ENCODE measurements at places on chromosomes 5 and 9.

GRCh38 chr9:119836036-119836435 is 466.8 kb upstream of the BRINP1 start:
- DNase-seq: no peak

DNA sequence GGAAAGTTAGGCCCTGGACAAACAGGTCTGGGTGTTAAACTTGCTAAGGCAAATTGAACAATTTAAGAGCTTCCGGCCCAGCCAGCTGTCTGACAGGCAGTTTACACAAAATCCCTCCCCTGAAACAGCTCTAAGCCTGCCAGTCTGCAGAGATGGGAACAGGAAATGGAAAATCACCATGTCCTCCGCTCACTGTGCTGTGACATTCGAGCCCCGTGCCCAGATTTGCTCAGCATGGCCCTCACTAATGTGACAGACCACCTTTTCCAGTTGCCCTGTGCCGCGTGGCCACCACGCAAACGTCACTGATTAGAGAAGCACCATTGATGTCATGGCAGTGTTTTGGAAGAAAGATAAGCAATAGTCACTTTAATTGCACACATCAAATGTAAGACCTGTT is 41.0 kb downstream of the CCNJL start:
- DNase-seq: no peak

DNA sequence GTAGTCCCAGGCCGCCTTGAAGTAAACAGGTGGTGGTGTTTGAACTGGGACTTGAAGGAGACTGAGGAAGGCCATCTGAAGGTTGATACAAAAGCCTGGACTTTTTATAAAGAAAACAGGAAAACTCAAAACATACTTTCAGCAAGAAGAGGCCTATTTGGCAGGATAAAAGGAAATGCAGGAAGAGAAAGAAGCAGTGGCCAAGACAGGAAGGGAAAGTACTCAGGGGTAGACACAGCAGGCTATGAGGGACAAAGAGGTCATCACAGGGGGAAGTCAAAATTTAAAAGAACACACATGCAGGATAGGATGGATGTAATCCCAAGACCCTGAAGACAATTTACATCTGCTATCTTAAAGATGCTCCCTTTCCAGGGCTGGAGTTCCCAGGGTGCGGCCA is 13.0 kb downstream of the TLE1 start:
- DNase-seq: no peak

DNA sequence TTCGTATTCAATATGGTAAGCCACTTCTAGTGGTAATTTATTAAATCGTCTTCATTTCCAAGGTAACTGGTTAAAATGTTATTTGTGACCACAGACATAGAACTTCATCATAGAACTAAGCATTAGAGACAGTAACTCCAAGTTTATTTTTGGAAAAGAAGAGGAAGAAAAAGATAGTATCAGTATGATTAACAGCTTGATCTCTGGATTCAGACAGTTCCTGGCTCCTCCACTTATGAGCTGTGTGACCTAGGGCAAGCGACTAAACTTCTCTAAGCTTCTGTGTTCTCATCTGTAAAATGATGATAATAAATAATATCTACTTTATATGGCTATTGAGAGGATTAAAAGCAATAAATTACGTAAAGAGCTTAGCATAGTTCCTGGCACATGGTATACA is 29.8 kb upstream of the TNPO1 start:
- no peak for DNase-seq

DNA sequence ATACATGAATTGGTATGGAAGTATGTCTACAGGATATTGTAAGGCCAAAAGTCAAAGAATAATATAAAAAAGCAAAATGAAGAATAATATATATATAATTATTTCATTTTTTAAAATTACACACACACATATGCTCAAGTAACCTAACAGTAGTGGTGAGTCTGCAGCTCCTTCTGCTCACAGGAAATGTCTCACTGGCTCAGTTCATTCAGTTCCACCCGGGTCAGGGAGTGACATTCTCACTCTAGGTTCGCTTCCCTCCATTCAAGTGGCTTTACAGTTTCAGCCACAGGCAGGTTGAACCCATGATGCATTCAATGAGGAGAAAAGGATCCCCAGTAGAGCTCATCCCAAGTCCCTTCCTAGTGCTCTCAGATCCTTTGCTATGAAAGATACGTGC is 90.8 kb downstream of the SUSD1 start:
- DNase-seq: no peak

GRCh38 chr5:151317871-151318270 is 14.3 kb upstream of the SLC36A3 start:
- DNase-seq: no peak

- no peak for DNase-seq
These were observed 123.9 kb downstream of the DOCK8 start for GRCh38 chr9:338602-339001.

DNA sequence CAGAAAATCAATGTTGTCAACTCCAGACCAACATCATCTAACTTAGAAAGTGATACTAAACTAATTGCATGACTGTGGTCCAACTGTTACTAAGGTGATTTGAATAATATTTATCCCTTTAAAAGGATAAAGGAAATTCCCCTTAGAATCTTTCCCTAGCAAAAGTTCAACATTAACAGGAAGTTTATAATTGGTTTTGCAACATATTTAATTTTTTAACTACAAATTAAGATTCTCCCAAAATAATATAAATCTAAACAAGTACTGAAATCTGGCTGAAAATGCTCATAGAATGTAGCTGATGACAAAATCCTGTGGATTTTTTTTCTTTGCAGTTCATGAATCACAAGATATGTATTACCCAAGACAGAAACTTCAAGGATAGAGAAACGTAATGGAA is 151.4 kb downstream of the LPAR1 start:
- no peak for DNase-seq

- DNase-seq: no peak
These were observed 9.4 kb downstream of the CD180 start for GRCh38 chr5:67187006-67187715.

- no peak for DNase-seq
These were observed 11.4 kb upstream of the LARP1 start for GRCh38 chr5:154743812-154744211.

DNA sequence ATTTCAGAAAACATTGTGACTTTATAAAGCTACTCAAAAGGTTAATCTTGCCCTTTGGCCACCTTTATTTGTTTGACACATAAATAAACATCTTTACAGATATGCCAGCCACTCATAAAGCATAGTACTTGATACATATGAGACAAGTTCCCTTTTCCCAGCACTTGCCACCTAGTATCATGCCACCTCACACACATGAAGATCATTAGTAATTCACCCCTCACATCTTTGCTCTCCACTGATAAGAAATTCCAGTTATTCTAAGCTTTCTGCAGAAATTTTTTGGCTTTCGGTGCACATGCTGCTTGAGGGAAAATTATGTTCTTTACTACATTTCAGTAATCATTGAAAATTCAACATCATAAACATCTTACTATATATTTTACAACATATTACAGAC is 59.1 kb downstream of the DEPDC1B start:
- DNase-seq: no peak

DNA sequence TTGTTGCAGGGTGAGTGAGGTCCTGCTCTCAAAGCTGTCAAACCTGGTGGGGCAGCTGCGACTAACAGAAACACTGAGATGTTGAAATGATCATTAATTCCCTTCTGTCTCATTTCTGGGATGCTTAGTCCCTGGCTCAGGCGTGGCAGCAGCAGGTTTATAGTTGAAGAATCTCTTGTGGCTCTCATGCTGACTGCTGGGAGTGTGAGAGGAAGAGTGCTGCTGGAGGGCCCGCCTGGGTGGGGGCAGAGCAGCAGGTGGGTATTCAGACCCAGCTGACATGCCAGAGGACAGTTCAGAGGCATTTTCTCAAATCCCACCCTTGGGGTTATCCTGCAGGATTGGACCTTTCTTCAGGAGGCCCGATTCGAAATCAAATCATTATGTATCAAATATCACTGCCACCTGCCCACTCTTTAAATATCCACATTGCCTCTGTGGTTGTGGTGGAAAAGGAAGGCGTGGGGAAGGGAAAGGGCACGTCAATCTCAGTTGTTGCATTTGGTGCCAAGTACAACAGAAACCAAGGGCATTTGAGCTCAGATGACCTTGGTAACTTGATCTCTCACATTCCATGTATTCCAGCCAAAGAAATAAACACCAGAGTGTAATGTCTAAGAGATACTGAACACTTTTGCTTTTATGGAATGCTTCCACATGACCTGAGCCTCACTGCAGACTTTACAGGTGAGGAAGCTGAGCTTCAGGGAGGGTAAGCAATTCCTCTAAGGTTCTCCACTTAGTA is 224.3 kb downstream of the AOPEP start:
- DNase-seq: no peak

DNA sequence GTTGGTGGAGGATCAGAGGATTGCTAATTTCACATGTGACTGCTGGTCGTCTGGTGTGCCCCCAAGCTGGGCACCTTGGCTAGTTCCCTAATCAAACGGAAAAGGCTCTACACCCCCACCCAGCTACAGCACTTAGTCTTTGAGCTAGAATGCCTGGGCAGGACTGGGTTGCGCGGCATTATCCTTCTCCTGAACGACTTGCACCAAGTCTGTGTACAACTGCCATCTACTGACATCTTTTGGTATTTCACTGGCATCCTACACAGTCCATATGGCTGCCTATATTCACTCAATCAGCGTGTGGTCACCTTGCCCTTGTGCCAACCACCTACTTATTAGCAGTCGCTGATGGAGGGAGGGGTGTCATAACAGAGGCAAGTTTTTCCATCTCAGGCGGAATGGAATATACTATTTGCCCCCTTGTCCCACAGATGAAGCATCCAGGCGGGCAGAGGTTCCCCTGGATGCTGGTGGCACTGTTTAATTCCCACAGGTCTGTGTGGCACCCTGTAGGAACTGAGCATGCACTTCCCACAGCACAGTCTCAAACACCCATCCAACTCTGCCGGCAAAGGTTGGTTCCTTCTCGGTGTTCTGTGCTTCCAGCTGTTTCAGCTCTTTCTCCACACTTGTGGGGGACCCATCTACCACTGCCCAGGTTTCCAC is 150.1 kb downstream of the OSTF1 start:
- DNase-seq: no peak

DNA sequence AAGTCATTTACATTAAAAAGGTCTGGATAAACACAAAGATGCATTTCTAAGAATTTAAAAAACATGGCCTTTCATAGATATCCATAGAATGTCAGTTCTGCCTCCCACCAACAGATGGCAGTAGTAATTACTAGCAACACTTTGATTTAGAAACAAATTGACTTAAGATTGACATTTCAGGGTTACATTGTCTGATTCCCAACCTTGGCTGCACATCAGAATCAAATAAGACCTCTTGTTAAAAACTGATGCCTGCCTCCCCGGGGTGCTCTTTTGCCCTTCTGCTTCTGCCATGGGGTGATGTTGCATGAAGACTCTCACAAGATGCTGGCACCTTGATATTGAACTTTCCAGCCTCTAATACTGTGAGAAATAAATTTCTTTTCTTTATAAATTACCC is 146.2 kb upstream of the GPR151 start:
- no peak for DNase-seq

DNA sequence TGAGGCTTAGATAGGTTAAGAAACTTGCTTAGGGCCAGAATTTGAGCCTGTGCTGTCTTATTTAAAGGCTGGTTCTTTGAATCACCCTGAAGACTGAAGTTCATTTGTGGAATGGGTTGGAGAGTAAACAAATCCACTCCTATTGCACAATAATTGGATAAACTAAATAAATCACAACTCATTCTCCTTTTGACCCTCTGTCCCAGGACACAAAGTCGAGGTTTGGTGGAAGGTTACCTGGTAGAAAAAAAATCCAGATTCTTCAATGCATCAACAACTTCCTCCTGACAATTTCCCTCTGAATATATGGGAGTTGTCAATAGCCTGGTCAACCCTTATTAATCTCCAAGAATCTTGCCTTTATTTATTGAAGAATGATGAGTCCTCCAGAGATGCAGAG is 28.9 kb downstream of the TBC1D2 start:
- no peak for DNase-seq

GRCh38 chr5:43049236-43049635 is 9.1 kb upstream of the ANXA2R start:
- no peak for DNase-seq

DNA sequence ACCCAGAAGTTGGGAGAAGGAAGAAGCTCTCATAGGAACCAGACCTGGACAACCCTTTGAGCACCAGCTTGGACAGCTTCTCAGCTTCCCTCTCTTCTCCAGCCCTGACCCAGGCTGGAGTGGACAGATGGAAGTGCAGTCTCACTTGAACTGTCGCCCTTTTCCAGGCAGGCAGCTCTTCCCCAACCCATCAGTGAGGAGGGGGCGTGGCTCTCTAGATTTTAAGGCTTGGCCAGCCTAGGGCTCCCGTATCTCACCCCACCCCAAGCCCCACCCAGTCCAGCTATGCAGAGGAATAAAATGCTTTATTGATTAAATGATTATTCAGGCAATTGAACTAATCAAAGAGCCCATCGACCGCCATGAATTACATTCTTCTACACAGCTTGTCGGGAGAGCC is 2.2 kb downstream of the PAX5 start:
- no peak for DNase-seq

DNA sequence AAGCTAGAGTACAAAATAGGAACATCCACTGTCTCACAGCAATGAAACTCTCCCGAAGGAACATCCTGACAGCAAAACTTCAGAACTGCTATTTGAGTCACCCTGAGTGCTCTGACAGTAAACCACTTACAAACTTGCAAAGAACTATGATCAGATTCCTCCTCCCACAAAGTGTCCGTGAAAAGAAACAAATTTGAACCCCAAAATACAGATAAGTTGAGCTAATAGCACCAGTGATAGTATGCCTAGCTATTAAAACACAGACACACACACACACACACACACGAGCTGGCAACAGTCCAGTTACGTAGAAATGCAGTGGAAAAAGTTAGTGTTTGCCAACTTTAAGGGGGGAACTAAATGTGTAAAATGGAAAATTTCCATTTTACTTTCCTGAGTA is 3.1 kb upstream of the GLIS3 start:
- DNase-seq: no peak

DNA sequence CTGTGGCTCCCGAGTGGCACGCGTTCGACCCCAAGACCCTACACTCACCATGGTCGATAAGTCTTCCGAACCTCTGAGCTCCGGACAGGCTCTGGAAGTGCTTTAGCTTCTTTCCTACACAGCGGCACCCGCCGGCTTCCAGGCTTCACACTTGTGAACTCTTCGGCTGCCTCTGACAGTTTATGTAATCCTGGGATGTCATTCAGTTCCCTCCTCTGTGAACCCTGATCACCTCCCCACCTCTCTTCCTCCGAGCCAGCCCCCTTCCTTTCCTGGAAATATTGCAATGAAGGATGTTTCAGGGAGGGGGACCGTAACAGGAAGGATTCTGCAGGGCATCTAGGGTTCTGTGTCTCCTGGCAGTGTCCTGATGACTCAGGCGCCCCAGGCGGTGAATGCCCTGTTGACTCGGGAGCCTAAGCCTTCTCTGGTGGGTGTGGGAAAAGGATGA is at the start of gene CD14:
TSS of gene CD14 (minus strand) at position 155 of the 451 bp plus-strand sequence. CDS start at position 51, 104 bp downstream.
- DNase-seq: no peak

- no peak for DNase-seq
These were observed 120.2 kb upstream of the PITX1 start for GRCh38 chr5:135154197-135154596.

GRCh38 chr5:77285251-77285841 is 74.9 kb downstream of the PDE8B start:
- DNase-seq: no peak

Data from stimulated activated CD4-positive, alpha-beta T cell treated with anti-CD3 and anti-CD28 coated beads, Interleukin-1b, Interleukin-23, amount 100 ng/mL, for 1 hour (primary cell).